ENCODE measurements at places on chromosomes 2 and 18. TPM values are rescaled to one million over a fixed set of nuclear protein-coding genes. Genes with fewer than 3 reads are reported as not detected.

Gene ACMSD
- total RNA-seq, result not detected

Gene IL1F10
- not detected for total RNA-seq

Gene GREB1
- 166 TPM for total RNA-seq

Gene PPP3R1
- 47.1 TPM for total RNA-seq

Gene ANO7
- total RNA-seq, result 3.8 TPM

Gene SH2D6
- not detected for total RNA-seq

Gene ITSN2
- total RNA-seq, result 45.3 TPM

Gene ACTG2
- 171 TPM for total RNA-seq

Gene DNAJC5G
- total RNA-seq, result 0.77 TPM

Gene TTN
- 6.0 TPM for total RNA-seq

Gene PFN4
- total RNA-seq, result 2.0 TPM

Gene CXCR4
- total RNA-seq, result 2.6 TPM

Gene BOLL
- not detected for total RNA-seq

Gene DNMT3A
- 95.8 TPM for total RNA-seq

Gene SLC16A14
- 3.2 TPM for total RNA-seq

Gene TSPYL6
- total RNA-seq, result not detected

Gene DYSF
- total RNA-seq, result 2.6 TPM

Gene ASB18
- not detected for total RNA-seq

Gene ECEL1
- total RNA-seq, result not detected

Gene TACR1
- total RNA-seq, result 7.7 TPM

Gene TMEM17
- not detected for total RNA-seq

Gene AMER3
- not detected for total RNA-seq

Gene APLF
- total RNA-seq, result 11.3 TPM

Gene RIT2
- total RNA-seq, result not detected

Gene LAMA1
- total RNA-seq, result 0.88 TPM

Gene RSAD2
- total RNA-seq, result 14.7 TPM

Gene MZT2B
- total RNA-seq, result 67.3 TPM

Gene ALLC
- not detected for total RNA-seq

Gene C2orf66
- not detected for total RNA-seq

Gene ST3GAL5
- 38.2 TPM for total RNA-seq

Gene ASIC4
- 0.30 TPM for total RNA-seq

Gene SFT2D3
- 8.6 TPM for total RNA-seq

Gene EGR4
- total RNA-seq, result not detected

Gene DUSP11
- 51.7 TPM for total RNA-seq

Gene CCL20
- total RNA-seq, result not detected

Gene PTPRM
- 78.2 TPM for total RNA-seq

Data from uterus (tissue), 4 donors.